ENCODE measurements at places on chromosomes 13 and 19.
A peak's percentile ranks its signal among the peaks of the same experiment; 100 is the strongest.

GRCh38 chr13:91346850-91347201, 661 bp upstream of the MIR17HG start:
- DNase-seq, result no peak

- peak; percentile 95 for DNase-seq
Measured at GRCh38 chr19:4768934-4769777, 22.4 kb upstream of the FEM1A start.

- no peak for DNase-seq
Measured at GRCh38 chr13:113947311-113948033, 26.4 kb downstream of the C13orf46 start.

DNA sequence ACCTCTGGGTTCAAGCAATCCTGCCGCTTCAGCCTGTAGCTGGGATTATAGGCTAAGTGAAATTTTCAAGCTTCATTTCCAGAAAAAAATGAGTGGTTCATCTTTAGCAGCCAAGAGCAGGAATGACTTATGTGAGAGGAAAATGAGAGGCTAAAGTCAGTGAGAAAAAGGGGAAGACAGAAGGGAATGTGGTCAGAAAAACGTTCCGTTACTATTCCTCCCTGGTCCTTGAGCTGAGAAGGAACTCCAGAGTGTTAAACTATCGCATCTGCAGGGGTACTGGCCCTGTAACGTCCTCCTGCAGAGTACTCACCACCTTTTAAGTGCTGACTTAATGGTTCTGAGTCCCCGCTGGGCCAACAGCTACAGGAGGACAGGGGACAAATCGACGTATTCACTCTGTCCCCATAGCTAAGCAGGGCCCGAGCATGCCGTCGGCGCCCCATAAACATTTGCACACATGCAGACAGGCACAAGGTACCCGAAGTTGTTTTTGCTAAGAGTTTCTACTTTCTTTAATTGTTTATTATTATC, 88.1 kb downstream of the FLT1 start:
- DNase-seq, result no peak

DNA sequence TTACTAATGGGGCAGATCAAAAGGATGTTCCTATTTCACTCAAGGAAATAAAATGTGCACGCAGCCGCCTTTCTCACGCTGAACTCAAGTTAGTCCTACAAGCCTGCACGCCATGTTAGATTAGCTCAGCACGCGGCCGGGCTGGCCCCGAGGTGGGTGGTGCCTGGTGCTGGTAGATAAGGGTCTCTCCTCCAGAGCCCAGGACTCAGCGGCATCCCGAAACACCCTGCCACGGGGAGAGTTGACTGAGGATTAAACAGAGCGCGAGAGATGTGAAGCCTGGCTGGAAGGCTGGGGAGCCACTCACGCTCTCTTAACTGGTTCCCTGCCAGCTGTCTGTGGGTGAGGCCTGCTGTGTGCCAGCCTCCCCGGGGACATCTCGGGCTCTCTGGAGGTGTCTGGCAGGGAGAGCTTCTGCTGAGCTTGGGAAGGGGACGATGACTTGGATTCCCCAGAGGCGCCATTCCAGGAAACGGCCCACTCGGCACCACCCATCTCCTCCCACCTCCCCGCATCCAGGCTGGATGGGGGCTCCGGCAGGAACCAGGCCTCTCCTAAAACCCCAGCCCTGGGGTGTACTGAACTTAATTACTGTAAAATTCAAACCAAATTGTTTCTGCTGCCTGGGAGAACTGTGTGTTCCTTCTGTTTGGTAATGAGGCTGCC, 122.2 kb downstream of the KDM4B start:
- DNase-seq, result peak; percentile 69

DNA sequence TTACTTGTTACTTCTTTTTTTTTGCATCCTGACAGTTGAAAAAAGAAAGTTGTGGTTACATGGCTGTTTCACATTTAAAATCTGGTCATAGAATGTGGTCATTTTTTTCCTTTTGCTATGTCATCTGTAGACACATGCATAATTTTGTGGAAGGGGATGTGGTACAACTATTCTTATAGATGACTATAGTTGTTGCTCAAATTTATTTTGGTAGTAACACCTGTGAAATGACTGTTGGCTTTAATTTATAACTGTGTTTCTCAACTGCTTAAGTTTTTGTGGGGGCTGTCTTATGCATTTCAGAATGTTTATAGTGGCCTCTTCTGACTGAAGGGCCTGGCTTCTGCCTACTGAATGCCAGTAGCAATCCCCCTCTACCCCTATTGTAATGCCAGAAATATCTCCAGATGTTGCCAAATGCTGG, 130.5 kb downstream of the PAN3 start:
- no peak for DNase-seq

DNA sequence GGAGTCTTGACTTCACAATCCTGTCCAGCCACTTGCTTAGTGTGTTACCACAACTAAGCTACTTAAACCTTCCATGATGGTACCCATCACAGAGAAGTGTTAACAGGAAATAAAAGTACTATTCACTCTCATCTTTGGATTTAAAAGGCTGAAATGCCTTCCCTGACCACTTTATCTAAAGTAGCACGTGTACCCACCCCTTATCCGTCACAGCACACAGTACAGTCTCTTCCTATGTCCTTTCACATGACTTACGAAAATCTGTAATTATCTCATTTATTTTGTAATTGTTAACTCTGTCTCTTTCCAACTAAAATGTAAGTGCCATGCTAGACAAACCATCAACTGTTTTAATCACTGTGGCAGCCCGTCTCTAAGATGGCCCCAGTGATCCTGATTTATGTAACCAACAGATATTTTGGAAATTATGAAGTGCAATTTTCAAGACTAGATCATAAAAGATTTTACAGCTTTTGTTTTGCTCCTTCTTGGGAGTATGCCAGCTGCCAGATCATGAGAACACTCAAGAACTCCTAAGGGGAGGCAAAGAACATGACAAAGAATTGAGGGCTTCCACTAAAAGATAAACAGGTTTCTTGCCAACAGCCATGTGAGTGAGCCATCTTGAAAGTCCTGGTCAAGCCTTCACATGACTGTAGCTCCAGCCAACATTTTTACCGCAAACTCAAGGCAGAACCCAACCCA, 44.9 kb downstream of the DIAPH3 start:
- no peak for DNase-seq

DNA sequence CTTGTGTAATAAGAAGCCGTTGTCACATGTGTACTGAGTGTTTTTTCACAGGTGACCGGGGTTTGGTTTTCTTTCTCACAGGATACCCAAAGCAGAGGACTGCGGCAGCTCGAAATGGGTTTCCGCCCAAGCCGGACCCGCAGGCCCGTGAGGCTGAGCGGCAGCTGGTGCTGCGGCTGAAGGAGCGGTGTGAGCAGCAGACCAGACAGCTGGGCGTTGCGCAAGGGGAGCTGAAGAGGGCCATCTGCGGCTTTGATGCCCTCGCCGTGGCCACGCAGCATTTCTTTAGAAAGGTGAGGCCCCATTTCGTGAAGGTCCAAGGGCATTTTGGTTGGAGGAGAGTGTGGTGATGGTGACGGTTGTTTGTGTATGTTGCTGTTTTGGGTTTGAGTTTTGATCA, 236.3 kb downstream of the SLC7A1 start:
- DNase-seq, result no peak

DNA sequence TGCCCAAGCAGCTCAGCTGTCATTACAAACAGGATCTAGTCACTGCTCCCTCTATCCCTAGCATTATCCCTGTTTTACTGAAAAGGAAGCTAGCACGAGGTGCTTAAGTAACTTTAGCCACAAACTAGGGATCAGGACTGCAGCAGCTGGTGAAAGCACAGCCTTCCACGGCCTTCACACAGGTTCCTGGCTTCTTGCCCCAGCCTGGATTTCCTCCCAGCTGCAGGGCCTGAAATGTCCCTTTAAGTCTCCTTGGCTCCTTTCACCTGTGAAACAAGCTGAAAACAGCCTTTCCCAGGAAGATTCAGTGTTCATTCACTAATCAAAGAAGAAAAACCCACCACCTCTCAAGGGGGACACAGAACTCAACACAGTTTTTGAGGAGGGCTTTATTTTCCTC, 754.5 kb downstream of the DIAPH3 start:
- DNase-seq, result peak; percentile 52

DNA sequence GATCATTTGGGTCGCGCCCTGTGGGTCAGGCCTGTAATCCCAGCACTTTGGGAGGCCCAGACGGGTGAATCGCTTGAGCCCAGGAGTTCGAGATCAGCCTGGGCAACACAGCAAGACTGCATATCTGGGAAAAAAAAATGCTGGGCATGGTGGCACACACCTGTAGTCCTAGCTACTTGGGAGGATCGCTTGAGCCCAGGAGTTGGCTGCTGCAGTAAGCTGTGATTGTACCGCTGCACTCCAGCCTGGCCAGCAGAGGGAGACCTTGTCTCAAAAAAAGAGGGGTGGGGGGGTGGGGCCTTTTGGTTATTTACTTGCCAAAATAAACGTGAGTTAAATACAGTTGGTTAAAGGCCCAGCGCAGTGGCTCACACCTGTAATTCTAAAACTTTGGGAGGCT, 9.8 kb upstream of the ZNF544 start:
- DNase-seq, result no peak

DNA sequence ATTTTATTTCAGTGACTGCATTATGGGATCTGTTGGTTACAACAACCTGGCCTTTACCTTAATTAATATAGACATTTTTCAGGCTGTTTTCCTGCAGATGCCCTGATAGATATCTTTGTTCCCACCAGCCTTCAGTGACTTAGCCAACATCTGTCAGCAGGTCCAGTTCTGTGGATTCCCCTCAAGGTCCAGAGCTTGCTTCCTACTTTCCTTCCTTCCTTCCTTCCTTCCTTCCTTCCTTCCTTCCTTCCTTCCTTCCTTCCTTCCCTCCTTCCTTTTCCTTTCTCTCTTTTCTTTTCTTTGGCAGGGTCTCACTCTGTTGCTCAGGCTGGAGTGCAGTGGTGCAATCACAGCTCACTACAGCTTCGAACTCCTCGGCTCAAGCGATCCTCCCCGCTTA, 14.4 kb upstream of the CYP2B6 start:
- DNase-seq, result no peak

- no peak for DNase-seq
Measured at GRCh38 chr19:27935669-27936068, 1277.3 kb downstream of the UQCRFS1 start.

DNA sequence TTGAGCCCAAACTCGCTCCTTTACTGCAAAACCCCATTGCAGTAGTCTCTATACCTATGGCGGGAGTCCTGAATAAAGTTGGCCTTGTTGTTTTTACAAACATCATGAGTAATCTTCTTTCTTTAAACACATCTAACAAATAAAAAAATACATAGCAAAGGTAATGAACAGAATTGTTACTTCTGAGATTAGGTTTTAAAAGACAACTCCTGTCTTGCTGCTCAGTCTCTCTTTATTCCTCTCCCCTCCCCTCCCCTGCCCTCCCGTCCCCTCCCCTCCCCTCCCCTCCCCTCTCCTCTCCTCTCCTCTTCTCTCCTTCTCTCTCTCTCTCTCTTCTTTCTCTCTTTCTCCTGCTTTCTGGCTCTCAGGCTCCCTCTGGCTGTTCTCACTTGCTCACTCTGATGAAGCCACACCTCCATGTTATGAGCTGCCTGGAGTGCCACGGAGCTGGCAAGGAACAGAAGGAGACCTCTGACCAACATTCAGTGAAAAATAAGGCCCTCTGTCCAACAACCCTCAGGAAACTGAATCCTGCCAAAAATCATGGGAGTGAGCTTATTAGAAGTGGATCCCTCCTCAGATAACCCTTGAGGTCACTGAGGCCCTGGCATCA, 300.7 kb upstream of the MIR17HG start:
- no peak for DNase-seq

- DNase-seq, result no peak
Measured at GRCh38 chr13:103521532-103521931, 455.3 kb upstream of the SLC10A2 start.

GRCh38 chr19:52621376-52621775, 16.8 kb downstream of the ZNF83 start:
- DNase-seq, result no peak

- DNase-seq, result no peak
Measured at GRCh38 chr13:34116651-34117050, 298.7 kb downstream of the RFC3 start.
